HT1080 (cell line): ENCODE measurements at places on chromosomes 4 and X. TPM values are rescaled to one million over a fixed set of nuclear protein-coding genes. Genes with fewer than 3 reads are reported as not detected.
A peak's percentile ranks its signal among the peaks of the same experiment; 100 is the strongest.

The STK32B gene
- total RNA-seq = 0.37 and 1.1 TPM in 2 replicates

The PAQR3 gene
- 21.3 and 26.4 TPM in 2 replicates for total RNA-seq

- no peak for DNase-seq
Measured at GRCh38 chrX:33336783-33337182, 125.4 kb upstream of the DMD start.

DNA sequence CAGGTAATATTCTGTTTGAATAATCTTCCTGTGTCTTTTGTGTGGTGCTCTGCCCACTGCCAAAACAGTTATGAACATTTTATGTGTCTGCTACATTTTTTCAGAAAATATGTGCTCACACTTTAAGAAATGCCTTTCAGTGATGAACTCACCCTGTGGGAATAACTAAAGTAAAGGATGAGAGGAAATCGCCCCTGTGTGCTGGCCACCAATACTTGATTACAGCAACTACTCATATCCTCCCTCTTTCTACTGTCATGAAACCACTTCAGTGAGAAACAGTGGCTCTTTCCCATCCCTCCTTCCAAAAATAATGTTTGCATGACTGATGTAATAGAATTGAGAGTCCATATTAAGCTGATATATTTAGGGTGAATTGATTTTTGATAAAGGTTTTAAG lies 900.9 kb downstream of the RAB28 start:
- DNase-seq = peak; percentile 77

DNA sequence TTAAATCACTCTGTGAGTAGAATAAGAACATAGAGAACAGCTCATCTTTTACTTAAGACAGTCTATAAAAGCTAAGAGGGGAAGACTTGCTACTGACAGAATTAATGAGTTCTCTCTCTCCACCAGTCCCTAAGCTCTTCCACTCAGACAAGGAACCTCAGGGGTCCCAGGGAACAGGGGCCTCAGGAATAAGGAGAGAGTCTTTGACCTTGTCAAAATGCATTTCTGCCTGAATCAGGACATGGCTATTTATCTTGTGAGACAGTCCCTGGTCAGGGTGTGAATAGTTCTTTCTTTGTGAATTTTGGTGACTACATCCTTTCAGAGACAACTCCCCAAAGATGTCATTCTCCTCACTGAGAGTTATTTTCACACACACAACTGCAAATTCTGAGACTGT lies 218.7 kb upstream of the HS3ST1 start:
- DNase-seq = no peak

- DNase-seq = no peak
Measured at GRCh38 chr4:6008766-6009385, 9.4 kb downstream of the C4orf50 start.

GRCh38 chr4:174847801-174848427 lies 18.9 kb upstream of the GLRA3 start:
- no peak for DNase-seq

The VSIG1 gene
- not detected in 2 replicates for total RNA-seq

DNA sequence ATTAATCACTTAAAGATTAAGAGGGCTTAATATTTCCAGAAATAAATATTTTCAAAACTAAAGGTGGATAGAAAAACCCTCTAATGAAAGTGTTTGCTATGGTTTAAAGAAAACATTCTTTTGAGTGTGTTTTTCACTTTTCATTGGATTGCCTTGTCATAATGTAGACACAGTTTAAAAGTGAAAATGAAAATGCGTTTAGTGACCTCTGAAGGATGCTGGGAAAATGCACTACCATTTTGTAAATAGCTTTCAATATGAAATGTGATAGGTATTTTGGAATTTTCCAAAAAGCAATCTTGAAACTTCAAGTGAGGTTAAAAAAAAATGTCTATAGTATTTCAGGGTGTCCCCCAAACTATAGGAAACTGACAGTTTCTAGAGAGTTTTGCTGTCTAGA lies 642.2 kb downstream of the C4orf33 start:
- no peak for DNase-seq

DNA sequence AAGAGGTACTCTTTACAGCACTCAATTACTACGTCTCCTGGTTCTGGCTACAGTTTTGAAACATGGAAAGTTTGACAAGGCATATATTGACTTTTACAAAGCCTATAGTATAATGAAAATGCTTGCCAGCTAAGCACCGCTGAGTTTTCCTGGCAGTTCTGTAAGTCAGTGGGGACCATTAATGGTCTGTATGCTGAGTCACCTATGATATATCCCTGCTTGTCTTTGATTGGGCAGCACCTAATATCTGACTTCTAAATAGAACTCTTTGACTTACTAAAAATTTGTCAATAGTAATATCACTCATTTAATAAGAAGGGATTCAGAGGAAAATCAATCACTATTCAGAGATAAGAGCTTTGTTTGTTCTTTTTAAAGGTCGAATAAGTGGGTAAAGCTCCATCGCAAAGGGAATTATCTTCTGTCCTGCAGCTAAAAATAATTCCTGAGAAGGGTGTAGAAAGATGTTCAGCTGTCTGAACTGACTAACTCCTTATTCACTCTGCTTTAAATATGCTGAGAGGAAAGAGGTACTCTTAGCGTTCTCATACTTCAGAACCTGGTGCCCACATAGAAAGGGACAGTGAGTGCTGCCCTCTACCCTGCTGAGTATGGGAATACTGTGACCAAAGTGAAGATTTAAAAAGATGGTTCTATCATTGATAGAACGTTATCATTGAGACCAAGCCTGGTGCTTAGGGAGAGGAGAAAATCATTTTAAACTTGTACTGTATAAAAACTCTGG lies 959 bp downstream of the SMPX start:
- DNase-seq = no peak

GRCh38 chrX:13937370-13938050 lies 92.2 kb downstream of the GEMIN8 start:
- DNase-seq = no peak

DNA sequence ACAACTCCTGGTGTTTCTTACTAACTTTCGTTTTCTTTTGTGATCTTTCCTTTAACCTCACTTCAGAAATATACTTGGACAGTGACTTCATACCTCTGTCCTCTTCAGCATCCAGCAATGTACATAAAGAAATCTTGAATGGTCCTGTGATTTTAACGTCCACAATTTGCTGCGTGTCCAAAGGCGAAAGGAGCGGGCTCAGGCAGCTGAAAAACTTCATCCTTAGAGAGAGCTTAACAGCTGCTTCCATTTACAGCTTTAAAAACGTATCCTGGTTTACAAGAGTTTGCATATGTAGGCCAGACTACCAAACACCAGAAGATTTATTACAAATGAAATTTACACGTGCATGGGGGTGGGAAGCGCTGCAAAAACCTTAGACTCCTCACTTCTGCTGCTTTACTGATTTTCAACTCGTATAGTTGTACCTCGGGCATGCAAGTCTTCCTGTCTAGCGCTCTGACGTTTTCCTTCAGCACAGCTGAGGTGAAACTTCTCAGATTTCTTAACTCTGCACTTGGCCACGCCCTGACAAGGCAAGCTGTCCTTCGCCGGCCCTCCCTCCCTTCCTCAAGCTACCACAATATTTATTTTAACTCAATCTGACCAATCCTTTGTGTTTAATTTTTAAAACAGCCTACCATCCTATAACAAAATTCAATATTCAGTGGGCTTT lies 406.4 kb downstream of the FAM47A start:
- peak; percentile 48 for DNase-seq

GRCh38 chrX:39616098-39616729 lies 481.5 kb downstream of the BCOR start:
- no peak for DNase-seq

DNA sequence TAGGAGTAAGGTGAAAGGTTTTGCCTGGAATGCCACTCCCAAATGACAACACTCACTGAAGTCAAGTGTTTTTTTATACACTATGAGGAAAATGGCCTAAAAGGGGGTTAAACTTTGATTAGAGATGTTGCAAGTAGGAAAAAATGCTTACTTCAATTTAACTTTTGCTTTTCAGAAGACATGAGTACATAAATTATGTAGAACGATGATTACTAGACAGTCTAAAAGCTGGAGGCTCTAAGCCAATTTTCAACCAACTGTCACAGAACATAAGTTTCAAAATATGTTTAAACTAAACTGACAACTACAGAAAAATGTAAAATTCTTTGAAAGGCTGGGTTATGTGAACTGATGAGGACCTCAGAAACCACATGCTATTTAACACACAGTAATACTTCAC lies 83.4 kb downstream of the SHISA3 start:
- no peak for DNase-seq

- DNase-seq = no peak
Measured at GRCh38 chr4:151804821-151805220, 44.0 kb upstream of the GATB start.

The P2RY8 gene
- 1.1 and 1.3 TPM in 2 replicates for total RNA-seq

- DNase-seq = no peak
Measured at GRCh38 chrX:368811-369562, 17.7 kb downstream of the PPP2R3B start.

DNA sequence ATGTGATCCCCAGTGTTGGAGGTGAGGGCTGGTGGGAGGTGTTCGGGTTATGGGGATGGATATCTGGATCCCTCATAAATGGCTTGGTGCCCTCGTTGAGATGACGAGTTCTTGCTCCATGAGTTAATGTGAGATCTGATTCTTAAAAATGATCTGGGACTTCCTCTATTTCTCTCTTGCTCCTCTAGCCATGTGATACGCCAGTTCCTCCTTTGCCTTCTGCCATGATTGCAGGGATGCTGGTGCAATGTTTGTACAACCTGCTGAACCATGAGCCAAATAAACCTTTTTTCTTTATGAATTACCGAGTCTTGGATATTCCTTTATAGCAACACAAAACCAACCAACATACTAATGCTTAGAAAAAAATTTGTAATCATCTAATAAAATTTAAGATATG lies 56.6 kb downstream of the STAP1 start:
- no peak for DNase-seq

DNA sequence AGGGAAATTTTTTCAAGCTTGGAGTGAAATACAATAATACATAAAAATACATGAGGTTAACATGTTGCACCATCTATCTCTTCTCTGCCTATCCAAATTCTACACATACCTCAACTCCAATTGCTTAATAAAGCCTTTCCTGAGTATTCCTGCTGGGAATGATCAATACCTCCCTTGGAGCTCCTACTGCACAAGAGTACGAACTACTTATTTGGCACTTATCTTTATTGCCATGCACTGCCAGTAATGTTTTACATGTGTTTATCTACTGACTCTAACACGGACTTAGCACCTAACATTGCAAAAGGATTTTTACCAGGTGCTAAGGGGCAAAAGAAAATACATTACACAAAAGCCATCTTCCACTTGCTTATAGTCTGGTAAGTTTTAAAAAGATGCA lies 80.2 kb downstream of the ADGRA3 start:
- no peak for DNase-seq

DNA sequence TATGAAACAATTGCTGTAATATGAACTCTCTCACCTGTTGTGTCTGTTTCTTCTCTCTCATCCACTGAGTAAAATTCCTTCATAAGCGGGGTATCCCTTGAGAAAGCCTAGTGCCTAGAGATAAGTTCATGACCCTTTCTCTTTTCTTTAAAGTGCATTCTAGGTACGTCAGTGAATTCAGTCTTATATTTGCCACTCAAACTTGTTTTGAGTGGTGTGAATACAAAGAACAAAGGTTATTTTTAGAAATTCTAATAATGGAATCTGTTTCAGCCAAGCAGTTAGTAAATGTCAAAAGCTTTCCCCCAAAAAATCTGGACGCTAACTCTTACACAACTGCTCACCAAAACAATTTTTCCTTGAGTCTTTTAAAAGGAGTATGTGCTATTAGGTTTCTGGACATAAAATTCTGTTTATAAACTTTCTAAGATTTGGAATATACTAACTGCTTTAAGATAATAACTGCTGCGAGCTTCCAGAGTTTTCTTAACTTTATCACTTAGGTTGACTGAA lies 112.0 kb downstream of the VEGFC start:
- DNase-seq = no peak

DNA sequence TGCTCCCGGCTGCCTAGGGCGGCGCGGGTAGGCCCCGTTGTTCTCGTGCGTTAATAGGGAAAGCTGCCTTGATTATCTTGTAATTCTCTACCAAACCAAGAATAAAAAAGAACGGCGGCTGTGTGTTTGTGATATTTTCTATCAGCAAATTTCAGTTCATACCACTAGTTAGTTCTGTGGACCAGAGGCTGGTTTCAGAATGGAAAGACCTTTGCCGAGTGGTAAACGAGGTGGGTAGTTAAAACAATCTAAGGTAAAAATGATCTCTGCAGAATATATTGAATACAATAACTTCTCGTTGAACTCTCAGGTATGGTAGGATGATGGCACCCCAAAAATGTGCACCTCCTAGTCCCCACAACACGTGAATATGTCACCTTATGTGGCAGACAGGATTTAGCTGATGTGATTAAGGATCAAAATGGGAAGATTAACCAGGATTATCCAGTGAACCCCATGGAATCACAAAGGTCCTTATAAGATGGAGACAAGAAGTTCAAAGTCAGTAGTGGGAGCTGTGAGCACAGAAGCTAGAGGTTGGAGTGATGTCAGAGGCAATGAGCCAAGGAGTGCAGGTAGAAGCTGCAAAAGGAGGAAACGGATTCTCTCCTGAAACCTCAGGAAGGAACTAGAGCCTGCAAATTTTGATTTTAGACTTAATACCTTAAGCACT lies 574 bp upstream of the CFAP97 start:
- peak; percentile 46 for DNase-seq

The ANKRD17 gene
- 39.7 and 42.4 TPM in 2 replicates for total RNA-seq

The COX7B2 gene
- total RNA-seq = not detected in 2 replicates

The MAGEB3 gene
- not detected in 2 replicates for total RNA-seq

GRCh38 chrX:48892896-48893295 lies 4.7 kb downstream of the TIMM17B start:
- DNase-seq = no peak

The NR3C2 gene
- 1.4 and 1.8 TPM in 2 replicates for total RNA-seq

DNA sequence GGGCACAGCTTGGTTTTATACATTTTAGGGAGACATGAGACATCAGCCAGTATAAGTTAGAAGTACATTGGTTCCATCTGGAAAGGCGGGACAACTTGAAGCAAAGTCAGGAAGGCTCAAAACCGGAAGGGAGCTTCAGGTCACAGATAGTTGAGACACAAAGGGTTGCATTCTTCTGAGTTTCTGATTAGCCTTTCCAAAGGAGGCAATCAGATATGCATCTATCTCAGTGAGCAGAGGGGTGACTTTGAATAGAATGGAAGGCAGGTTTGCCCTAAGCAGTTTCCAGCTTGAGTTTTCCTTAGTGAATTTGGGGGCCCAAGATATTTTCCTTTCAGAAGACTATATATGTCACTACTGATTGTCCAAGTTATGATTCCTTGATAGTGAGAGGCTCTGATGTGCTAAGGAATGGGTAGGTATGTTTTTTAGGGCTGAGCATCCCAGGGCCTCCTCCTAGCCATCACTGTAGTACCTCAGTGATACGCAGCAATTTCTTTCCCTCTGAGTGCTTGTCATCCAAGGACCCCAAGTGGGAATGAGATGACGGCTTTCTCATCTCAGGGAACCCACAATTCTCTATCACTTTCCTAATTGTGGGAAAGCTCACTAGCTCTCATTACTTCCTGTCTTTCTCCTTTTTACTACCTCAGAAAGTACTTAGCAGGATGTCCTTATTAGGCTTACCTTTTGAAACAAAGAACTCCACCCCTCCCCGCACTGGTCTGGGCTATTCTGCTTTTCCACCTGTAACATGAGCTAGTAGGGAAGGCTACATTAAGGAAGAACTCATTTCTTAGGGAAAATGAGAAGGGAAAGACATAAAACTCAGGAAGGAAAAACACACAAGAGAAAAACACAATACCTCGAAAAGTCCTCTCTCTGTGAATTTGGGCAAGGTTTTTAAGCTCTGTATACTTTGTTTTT lies 632.7 kb downstream of the RAPGEF2 start:
- no peak for DNase-seq

GRCh38 chr4:72352711-72353110 lies 216.3 kb downstream of the ADAMTS3 start:
- no peak for DNase-seq

The PLRG1 gene
- 105 and 151 TPM in 2 replicates for total RNA-seq

GRCh38 chrX:129698150-129698549 lies 40.6 kb upstream of the XPNPEP2 start:
- DNase-seq = no peak
